ENCODE measurements at places on chromosomes 7 and 10.
A peak's percentile ranks its signal among the peaks of the same experiment; 100 is the strongest.

DNA sequence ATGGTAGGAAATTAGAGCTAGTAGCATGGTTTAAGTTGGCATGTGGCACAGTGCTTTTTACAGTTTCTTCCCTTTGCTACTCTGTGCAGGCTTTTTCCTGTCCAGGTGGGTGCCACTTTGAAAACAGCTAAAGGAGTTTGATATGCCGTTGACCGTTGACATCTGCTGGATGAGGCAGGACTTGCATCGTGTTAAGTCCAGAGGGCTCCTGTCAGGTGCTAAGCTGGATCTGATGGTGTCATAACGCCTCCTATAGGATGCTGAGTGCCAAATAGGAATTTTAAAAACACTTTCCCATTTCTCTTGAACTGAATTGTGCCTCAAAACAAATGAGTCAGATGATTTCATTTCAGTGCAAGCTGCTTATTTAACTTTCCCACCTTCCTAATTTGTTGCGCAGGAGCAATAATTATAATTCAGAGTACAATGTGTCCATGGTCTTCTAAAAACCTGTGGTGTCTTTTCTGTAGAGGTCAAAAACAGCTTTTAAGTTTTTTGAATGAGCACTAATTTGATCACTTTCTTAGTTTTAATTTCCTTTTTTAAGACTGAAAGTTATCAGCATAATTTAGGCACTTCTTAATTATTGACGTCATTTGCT, 178.3 kb downstream of the CDCA7L start:
- DNase-seq = peak; percentile 2

DNA sequence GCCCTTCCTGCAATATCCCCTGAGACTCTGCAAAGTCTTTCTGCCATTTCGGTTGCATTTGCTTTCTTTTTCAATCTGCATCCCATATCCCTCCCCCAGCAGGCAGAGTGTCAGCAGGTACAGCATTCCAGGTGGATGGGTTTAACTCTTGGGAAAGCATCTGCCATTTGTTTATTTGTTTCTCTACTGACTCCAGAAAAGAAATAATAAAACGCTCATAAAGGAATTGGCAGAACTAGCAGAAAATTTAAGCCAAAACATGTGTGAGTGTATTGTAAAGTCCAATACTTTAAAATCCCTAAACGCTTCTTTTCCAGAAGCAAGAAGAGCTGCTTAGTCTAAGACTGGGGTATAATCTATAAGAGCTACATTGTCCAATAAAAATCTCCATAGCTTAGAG, 393.8 kb downstream of the TNS3 start:
- no peak for DNase-seq

GRCh38 chr7:148700661-148701064, 2.0 kb downstream of the CUL1 start:
- DNase-seq = peak; percentile 54

DNA sequence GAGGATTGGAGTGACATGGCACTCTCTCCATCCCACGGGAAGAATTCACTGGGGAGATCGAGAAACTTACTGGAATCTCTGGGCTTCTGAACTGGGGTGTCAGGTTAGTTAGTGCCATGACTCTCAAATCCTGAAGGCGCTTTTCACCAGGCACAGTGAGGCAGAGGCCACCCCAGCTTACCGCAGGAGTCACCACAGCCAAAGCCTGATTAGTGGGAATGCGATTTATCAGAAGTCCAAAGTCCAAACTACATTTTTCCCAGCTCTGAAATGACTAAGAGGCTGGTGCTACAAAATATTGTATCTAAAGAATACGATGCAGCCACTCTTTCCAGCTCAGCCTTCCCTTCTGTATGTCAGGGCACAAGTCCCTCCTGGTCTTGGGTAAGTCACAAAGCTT, 334.8 kb upstream of the SHH start:
- no peak for DNase-seq

- DNase-seq = no peak
These were observed 389.4 kb upstream of the AUTS2 start for GRCh38 chr7:69208848-69209247.

- DNase-seq = no peak
These were observed 87.4 kb upstream of the RET start for GRCh38 chr10:42989481-42989921.

GRCh38 chr7:36265680-36266079, 112.6 kb downstream of the EEPD1 start:
- no peak for DNase-seq

DNA sequence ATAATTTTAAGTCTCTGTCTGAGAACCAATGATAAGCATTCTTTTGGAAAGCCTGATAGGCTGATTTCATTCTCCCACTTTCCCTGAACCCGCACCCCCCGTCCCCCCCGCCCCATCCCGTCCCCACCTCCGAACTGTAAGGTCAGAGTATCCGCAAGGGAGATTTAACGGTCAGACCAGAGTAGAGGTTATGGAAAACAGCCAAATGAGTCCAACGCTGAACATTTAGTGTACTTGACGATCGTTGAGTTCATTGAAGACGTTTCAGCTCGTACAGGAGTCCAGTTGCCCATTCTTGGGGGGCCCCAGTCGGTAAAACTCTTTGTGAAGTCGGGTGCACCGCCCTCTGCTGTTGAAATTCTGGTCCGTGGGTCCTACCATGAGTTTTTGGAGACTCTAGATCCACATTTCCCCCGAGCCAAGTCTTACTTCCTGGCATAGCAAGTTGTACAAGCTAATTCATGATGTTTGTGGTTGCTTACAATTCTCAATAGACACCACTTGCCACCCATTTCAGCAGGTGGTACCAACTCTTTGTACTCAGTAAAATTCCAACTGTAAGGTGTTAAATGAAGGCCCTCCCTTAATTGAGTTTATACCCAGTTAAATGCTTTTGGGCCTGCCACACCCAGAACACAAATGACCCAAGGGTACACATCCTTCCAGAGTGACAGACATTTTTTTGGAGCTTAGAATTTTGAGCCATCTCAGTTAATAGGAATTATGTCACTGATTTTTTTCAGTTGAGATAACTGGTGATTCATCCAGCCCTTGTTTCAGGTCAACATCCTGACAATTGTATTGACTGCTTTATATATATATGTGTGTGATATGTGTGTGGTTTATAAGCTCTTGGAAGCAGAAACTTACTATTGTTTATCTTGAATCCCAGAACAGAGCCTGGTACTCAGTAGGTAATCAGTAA, 1.2 kb downstream of the MARCHF5 start:
- peak; percentile 41 for DNase-seq

- DNase-seq = no peak
These were observed 341.9 kb downstream of the LRMDA start for GRCh38 chr10:75773231-75773780.

GRCh38 chr7:46129831-46130230, 208.8 kb upstream of the IGFBP3 start:
- DNase-seq = no peak

DNA sequence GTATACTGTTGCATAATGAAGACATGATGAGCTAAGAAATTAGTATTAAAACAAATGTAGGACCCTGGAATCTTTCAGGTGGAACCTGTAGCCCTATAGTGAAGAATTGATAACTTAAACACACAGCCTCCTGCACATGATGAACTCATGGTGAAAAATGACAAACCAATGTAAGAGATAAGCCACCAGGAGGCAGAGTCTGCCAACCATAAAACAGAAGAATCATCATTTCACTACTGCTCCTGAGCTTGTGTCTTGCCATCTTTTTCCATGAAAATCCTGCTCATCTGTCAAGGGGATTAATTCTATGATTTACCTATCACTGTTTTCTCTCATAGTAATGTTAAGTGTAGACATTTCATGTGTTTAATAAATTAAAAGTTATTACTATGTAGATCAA, 363.9 kb downstream of the MALRD1 start:
- no peak for DNase-seq

- no peak for DNase-seq
These were observed 47.2 kb downstream of the LRRC20 start for GRCh38 chr10:70335246-70335613.

GRCh38 chr10:88682491-88682890, 18.2 kb downstream of the LIPF start:
- DNase-seq = no peak

DNA sequence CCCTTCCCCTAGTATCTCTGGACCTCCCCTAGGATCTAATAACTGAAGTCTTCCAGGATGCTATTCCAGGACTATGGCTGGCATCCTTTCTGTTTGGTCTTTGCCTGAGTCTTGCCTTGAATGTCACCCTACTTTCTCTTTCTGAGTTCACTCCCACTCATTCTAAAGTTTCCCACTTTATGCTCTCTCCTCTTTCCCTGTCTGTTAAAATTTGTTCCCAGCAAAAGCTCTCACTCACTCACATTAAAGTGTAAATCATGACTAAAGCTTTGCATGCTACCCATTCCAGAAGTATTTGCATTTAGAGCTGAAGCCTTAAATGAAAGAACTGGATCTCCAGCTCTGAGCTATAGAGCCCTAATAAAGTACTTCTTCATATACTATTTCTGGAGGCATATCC, 42.1 kb upstream of the RAPGEF5 start:
- DNase-seq = no peak

GRCh38 chr7:22662556-22663356, 64.2 kb upstream of the IL6 start:
- DNase-seq = no peak

DNA sequence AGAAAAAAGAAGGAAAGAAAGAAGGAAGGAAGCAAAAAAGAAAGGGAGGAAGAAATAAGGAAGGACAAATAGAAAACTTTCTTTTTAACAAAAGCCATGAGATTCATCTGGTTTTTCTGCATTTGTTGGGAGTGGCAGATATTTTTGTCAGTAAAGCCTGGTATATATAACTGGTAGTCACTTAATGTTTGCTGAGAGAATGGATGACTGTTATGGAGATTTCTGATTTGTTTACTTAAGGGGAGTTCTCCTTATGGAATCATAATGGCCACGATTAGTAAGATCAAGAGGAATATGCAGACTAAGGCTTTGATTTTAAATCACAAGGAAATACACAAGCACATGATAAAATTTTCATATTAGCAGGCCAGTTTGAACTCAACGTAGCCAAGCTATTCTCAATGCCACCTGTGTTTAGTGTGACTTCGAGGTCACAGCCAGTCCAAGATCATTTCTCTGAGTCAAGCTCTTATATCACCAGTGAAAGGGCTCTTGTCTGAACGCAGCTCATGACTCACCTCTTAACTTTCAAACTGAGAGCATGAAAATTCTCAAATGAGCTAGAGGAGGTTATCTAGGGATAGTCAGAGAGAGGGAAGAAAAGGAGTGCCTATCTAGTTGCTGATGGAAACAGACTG, 445.1 kb upstream of the ZMIZ1 start:
- DNase-seq = no peak

GRCh38 chr10:97564776-97565175, 7.8 kb upstream of the ANKRD2 start:
- no peak for DNase-seq

DNA sequence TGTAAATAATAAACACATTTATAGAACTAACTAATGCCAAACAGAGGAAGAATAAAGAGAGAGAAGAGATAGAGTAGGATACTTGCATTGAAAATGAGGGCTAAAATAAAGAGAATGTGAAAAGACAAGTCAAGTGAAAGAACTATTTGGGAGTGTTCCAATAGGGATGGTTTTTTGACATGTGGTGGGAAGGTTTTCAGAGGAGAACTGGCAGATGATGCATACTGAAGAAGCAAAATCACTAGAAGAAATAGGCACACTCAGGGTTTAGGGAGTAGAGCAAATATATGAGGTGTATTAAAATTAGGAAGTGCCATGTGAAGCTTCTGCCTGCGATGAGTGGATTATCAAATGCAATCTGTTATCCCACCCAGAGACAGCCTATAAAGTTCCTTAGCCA, 744.8 kb downstream of the REEP3 start:
- DNase-seq = no peak

GRCh38 chr7:75534727-75535307, 42.7 kb downstream of the SPDYE5 start:
- no peak for DNase-seq

- DNase-seq = no peak
These were observed 4.1 kb downstream of the COL1A2 start for GRCh38 chr7:94398841-94399240.

DNA sequence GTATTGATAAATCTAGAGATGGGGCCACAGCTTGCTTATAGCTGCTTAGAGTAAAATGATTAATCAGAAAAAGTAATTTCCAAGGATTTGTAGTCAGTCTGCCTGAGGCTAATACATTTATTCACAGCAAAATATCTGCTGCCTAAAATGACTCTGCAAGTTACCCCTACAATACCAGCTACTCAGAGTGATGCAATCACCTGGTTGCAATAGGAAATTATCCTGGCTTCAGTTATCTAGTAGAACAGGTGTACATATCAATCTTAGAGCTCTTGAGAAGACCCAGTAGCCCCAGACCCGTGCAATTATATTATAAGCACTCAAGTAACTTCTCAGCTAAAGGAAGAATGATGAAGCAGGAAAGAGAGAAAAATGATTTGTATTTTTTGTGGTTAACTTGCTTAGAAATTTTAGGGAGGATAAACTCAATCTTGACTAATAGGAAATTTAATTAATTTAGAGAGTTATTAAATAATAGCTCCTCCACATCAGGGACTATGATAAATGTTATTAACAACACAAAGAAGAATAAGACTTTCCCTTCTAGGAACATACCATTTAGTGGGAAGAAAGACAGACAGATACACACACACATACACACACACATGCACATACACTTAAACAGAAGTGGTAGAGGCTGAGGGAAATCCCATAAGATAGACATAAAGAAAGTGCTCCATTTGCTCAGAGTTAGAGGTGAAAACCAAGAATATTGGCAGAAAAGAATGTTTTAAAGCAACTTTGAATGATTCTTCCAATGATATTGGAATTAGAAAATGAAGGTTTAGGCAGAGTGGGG, 140.4 kb upstream of the PRSS1 start:
- DNase-seq = no peak

DNA sequence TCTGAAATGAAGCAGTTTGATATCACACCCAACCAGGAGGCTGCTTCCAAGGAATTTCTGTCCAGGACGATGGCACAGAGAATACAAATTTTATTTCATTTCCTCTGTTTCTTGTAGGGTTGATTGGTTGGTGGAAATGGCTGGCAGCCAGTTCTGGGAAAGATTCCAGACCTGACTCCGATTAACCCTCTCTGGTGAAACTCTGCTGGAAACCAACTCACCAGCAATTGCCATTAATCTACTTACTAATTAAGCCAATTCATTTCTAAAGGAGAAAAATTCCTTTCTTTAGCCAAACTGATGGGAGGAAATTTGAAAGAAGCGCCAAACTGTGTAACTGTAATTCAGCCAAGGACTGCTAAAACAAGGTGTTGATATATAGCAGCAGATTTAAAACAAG, 10.7 kb downstream of the PTF1A start:
- no peak for DNase-seq

DNA sequence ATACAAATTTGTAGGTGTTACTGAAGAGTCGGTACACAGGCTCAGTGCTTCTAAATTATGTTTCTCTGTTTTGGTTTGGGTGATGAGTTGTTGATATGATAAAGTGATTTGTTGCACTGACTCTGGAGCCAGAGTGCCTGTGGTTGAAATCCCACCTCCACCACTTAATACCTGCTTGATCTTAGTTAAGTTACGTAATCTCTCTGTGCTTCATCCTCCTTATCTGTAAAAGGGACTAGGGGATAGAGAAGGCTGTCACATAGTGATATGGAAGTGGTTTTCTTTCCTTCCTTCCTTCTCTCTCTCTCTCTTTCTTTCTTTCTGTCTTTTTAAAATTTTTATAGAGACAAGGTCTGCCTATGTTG, 664 bp upstream of the HPS6 start:
- DNase-seq = no peak

- no peak for DNase-seq
These were observed 204.0 kb downstream of the AHR start for GRCh38 chr7:17502213-17503060.
